Aorta (tissue), 5 donors: ENCODE measurements at places on chromosomes 12 and 14. TPM values are rescaled to one million over a fixed set of nuclear protein-coding genes. Genes with fewer than 3 reads are reported as not detected.

GRCh38 chr14:61438036-61438435 is 116.7 kb downstream of the PRKCH start:
- no peak overlapping the region for H3K27ac ChIP-seq
- no peaks in the 10 kb centered on the region for H3K27me3 ChIP-seq
- H3K4me3 ChIP-seq, result no peak overlapping the region
- no peaks in the 10 kb centered on the region for H3K4me1 ChIP-seq
- no peak for DNase-seq

TGFB3 gene
- total RNA-seq, result 134 TPM

DNA sequence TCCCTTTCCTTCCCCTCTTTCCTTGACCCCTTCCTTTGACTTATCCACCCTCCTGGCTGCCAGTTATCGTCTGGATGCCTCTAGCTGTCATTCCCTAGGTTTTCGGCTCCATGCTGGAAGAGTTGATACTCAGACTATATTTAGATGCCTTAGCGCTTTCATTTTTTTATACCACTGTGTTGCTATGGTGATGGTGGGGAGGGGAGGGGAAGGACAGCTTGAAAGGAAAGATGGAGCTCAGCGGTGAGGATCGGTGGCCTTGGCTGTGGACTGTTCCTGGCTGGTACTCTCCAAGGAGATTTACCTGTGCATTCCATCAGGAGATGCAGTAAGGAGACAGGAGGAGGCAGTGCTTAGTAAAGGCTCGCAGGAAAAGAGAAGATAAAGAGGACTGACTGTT is 108.7 kb downstream of the SLC8A3 start:
- H3K27me3 ChIP-seq, result no peaks in the 10 kb centered on the region
- no peaks in the 10 kb centered on the region for H3K36me3 ChIP-seq
- H3K4me1 ChIP-seq, result no peaks in the 10 kb centered on the region
- no peak overlapping the region for H3K27ac ChIP-seq

GRCh38 chr12:92943482-92944250 is 14.6 kb upstream of the EEA1 start:
- H3K4me1 ChIP-seq, result no peaks in the 10 kb centered on the region
- H3K4me3 ChIP-seq, result no peak overlapping the region
- no peaks in the 10 kb centered on the region for H3K27me3 ChIP-seq
- DNase-seq, result no peak
- H3K36me3 ChIP-seq, result no peaks in the 10 kb centered on the region
- no peak overlapping the region for H3K27ac ChIP-seq

DNA sequence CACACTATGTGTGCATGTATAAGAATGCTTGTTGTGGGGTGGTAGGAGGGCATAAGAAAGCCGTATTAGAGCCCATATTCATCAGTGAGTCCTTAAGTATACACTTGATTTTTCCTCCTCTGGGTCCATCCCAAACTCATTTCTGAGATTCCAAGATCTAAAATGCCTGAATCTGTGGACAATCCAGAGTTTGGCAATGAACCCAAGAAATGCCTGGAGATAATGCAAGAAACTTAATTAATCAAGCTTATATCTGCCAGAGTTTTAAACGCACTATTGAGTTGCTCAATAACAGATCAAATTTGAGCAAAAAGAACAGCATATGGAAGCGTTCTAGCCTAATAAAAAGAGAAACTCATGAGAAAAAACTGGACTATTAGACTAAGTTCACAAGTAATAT is 143.4 kb upstream of the NAV3 start:
- H3K36me3 ChIP-seq, result no peaks in the 10 kb centered on the region
- no peak overlapping the region for H3K4me3 ChIP-seq
- H3K4me1 ChIP-seq, result no peaks in the 10 kb centered on the region

GRCh38 chr14:65943916-65944410 is 531.4 kb downstream of the FUT8 start:
- H3K36me3 ChIP-seq, result no peaks in the 10 kb centered on the region
- DNase-seq, result no peak
- no peak overlapping the region for H3K4me3 ChIP-seq
- no peaks in the 10 kb centered on the region for H3K27me3 ChIP-seq
- no peak overlapping the region for H3K27ac ChIP-seq

GRCh38 chr12:24754690-24755638 is 193.9 kb downstream of the BCAT1 start:
- H3K4me3 ChIP-seq, result no peak overlapping the region
- no peaks in the 10 kb centered on the region for H3K4me1 ChIP-seq
- H3K27ac ChIP-seq, result no peak overlapping the region

- no peak overlapping the region for H3K27ac ChIP-seq
- H3K36me3 ChIP-seq, result no peaks in the 10 kb centered on the region
- no peaks in the 10 kb centered on the region for H3K27me3 ChIP-seq
- H3K4me1 ChIP-seq, result peaks cover 26% of the 10 kb centered on the region
- DNase-seq, result no peak
- no peak overlapping the region for H3K4me3 ChIP-seq
Measured at GRCh38 chr14:59251811-59252771, 63.6 kb downstream of the DAAM1 start.

- no peaks in the 10 kb centered on the region for H3K36me3 ChIP-seq
- H3K27ac ChIP-seq, result no peak overlapping the region
- H3K4me1 ChIP-seq, result no peaks in the 10 kb centered on the region
- DNase-seq, result no peak
Measured at GRCh38 chr14:100980823-100981222, 77.3 kb upstream of the RTL1 start.

GRCh38 chr12:38502415-38502814 is 185.8 kb downstream of the ALG10B start:
- H3K27me3 ChIP-seq, result no peaks in the 10 kb centered on the region
- H3K4me3 ChIP-seq, result no peak overlapping the region
- no peaks in the 10 kb centered on the region for H3K4me1 ChIP-seq

PTPRO gene
- total RNA-seq, result 16.1 TPM

ERBB3 gene
- 3.2 TPM for total RNA-seq

DNA sequence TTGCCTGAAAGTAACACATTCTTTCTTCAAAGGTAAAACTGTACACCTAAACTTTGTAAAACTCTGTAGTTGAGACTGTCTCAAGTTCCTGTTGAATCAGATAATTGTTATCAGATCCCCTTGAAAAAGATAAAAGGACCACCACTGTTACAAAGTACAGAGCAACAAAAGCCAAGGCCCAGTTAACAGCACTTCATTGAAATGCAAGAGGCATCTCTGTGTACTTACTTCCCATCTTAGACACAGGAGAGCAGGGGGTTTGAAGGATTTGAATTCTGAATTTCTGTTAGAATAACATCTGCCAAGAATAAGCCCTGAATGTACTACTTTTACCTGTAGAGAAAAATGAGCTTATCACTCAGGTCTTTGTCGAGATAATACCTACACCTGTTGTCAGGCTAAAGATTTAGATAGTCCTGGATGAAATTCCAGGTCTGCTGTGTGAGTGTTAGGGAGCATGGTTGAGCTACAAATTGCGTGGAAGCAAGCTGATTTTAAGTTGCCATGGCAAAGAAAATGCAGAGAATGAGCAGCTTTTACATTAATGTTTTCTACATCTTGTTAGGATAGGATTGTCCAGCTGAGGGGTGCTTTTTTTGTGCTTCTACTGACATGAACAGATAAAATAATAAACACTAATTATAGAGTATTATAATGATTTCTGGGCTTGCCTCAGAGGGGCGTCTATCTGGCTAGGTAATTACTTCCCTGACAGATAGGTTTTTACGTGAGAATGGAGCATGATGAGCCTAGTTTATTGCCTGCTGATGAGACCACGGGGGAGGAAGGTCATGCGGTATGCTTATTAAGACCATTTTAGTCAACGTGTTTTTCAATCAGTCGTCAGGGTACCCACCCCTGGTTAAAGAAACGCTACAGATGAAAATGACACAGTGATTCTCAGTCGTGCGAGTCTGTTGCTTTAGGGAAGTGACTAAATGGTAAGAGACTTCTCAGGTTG is 309.2 kb downstream of the PAWR start:
- no peak overlapping the region for H3K27ac ChIP-seq
- H3K27me3 ChIP-seq, result no peaks in the 10 kb centered on the region
- DNase-seq, result no peak
- H3K4me1 ChIP-seq, result no peaks in the 10 kb centered on the region
- H3K4me3 ChIP-seq, result no peak overlapping the region

- H3K4me3 ChIP-seq, result no peak overlapping the region
- DNase-seq, result no peak
- H3K27ac ChIP-seq, result no peak overlapping the region
Measured at GRCh38 chr14:69685218-69685616, 73.8 kb downstream of the SUSD6 start.

FBXO21 gene
- total RNA-seq, result 35.8 TPM

PAPLN gene
- 5.8 TPM for total RNA-seq

DNA sequence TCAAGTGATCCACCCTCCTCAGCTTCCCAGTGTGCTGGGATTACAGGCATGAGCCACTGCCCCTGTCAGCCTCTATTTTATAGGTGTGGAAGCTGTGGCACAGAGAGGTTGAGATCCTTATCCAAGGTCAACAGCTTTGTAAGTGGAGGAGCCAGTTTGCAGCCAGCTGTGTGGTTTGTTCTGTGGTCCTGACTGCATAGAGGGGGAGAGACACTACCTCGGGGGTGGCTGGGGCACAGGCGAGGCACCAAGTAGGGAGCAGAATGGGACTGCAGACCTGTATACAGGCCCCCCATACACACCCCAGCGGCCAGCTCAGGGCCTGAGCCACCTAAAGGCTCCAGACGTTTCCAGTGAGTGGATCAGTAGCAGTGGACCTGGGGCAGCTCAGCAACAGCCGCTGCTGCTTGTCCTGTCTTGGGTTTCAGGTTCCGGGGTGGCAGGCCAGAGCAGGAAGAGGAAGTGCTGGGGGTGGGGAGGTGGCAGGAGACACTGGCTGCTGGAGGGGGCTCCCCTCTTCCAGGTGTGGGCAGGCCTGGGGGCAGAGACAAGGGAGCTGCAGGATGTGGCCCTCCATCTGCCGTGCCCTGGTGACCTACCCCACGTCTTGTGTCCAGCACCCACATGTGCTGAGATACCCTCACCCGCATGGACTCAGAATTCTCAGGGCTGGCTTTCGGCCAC is 11.0 kb downstream of the ORAI1 start:
- no peaks in the 10 kb centered on the region for H3K36me3 ChIP-seq
- no peak overlapping the region for H3K4me3 ChIP-seq
- H3K27me3 ChIP-seq, result no peaks in the 10 kb centered on the region
- no peak overlapping the region for H3K27ac ChIP-seq
- no peaks in the 10 kb centered on the region for H3K4me1 ChIP-seq
- no peak for DNase-seq

ACVRL1 gene
- 96.9 TPM for total RNA-seq

- no peaks in the 10 kb centered on the region for H3K27me3 ChIP-seq
- no peak overlapping the region for H3K4me3 ChIP-seq
- peaks cover 3% of the 10 kb centered on the region for H3K4me1 ChIP-seq
- no peak overlapping the region for H3K27ac ChIP-seq
Measured at GRCh38 chr14:54778618-54779345, 123.8 kb downstream of the GCH1 start.

DNA sequence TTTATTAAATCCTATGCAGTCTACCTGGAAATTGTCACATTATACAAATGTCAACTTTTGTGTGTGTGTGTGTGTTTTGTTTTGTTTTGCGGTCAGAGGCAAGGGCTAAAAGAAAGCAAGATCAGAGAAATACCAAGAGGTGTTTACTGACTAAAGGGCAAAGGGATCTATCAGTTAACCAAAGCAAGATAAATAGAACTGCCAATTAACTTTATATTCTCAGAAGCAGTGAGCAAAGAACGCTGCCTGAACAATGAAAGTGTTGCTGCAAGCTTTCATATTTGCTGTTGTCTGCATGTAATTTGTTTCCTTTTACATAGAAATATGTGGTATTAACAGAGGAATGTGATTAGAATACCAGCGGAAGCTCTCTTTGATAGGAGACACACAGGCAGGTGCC is 30.9 kb downstream of the CCDC60 start:
- H3K36me3 ChIP-seq, result no peaks in the 10 kb centered on the region
- H3K4me3 ChIP-seq, result no peak overlapping the region
- no peak for DNase-seq
- H3K27me3 ChIP-seq, result no peaks in the 10 kb centered on the region

DNA sequence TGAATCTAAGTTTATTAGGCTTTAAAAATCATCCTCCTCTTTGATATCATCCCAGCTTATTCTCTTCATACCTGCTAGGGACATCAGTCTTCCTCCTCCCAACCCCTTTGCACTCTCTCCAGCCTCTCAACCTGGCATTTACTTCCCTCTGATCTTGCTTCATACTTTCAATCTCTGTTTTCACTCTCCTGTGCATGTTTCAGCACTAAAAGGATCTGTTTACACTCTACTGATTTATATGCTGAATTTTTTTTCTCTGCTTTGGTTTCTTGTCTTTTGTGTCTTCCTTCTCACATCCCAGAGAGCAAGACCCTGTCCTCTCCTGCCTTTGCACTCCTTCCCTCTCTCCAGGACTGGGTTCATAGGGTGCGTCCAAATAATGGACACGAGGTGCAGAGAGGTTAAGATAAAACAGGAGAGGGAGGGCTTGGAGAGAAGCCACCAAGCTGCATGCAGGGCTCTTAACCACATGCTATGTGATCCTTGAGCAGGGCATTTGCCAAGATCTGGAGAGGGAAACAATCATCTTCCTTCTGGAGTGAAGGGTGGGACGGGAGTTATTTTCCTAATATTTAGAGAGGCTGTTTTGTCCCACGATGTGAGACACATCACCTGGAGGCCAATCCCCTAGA is 3.0 kb upstream of the CISTR start:
- H3K27ac ChIP-seq, result no peak overlapping the region
- no peak overlapping the region for H3K4me3 ChIP-seq
- no peak for DNase-seq
- no peaks in the 10 kb centered on the region for H3K4me1 ChIP-seq
- no peaks in the 10 kb centered on the region for H3K36me3 ChIP-seq
- H3K27me3 ChIP-seq, result no peaks in the 10 kb centered on the region

AMIGO2 gene
- 23.1 TPM for total RNA-seq

DNA sequence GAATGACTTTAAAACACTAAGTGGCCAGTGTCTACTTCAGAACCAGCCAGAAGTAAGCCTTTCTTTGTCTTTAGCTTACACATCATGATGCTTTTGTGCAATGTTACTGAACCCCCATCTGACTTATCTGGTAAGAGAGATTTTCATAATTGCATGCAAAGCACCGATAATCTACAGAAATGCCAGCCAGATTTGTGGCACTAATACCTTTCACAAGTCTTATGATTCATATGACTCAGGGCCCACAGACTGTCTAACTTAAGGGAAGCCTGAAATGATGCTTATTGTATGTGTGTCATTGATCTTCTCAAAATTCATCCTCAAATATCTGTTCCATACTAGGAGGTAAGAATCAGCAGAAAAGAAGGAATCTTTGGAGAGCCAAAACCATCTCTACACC is 18.0 kb downstream of the IGF1 start:
- no peaks in the 10 kb centered on the region for H3K36me3 ChIP-seq
- no peak overlapping the region for H3K4me3 ChIP-seq

GRCh38 chr14:103836976-103837725 is 10.2 kb downstream of the PPP1R13B start:
- H3K36me3 ChIP-seq, result no peaks in the 10 kb centered on the region
- H3K4me3 ChIP-seq, result no peak overlapping the region
- H3K4me1 ChIP-seq, result no peaks in the 10 kb centered on the region
- DNase-seq, result no peak

KRT82 gene
- not detected for total RNA-seq

ZNF605 gene
- total RNA-seq, result 13.7 TPM

- no peaks in the 10 kb centered on the region for H3K27me3 ChIP-seq
- DNase-seq, result no peak
- no peaks in the 10 kb centered on the region for H3K36me3 ChIP-seq
- H3K27ac ChIP-seq, result no peak overlapping the region
Measured at GRCh38 chr12:108975024-108975593, 45.8 kb downstream of the SVOP start.

GRCh38 chr14:97489750-97490149 is 692.6 kb downstream of the VRK1 start:
- no peak for DNase-seq
- no peaks in the 10 kb centered on the region for H3K4me1 ChIP-seq
- no peaks in the 10 kb centered on the region for H3K27me3 ChIP-seq
- no peak overlapping the region for H3K27ac ChIP-seq
- no peaks in the 10 kb centered on the region for H3K36me3 ChIP-seq
- no peak overlapping the region for H3K4me3 ChIP-seq
